ENCODE measurements at places on chromosomes 2 and 18.

DNA sequence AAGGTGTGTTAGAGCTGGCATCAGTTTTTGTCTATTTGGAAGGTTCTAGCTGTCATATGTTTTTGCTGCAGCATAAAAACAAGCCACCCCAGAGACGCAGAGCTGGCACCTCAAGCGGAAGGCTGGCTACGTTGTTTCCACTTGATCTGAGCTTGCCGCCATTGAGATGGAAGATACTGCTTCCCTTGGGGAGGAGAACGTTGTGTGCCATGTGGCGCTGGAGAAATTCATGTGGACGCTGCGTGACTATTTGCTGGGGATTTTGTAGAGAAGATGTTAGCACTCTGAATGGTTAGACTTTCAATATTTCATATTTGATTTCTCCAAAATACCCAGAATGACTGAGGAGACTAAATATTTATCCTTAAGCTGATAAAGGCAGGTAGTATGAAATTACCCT, 216.2 kb upstream of the ST6GAL2 start:
- no peak for DNase-seq

- no peak for DNase-seq
These were observed 44.2 kb downstream of the VSNL1 start for GRCh38 chr2:17584689-17585088.

DNA sequence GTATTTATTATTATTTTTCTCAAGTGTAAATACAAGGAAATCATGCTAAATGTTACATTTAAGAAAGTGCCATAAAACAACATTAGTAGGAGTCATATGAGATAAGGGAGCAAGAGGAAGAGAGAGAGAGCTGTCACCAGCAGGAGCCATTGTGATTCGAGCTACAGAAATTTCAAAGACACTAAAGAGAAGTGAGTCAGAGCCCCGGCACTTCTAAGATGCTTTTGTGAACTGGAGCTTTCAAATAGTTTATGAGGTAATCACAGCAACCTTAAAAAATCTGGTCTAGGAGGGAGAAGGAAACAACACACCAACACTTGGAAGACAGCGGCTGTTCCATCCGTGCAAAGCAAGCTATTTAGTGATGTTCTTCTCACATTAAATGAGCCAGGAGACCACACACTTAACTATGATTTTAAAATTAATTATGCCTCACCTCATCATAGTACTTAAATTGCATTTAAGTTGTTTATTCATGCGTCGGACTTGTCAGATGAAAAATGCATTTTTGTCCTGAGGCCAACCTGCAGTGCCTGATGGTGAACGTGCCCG, 382.7 kb upstream of the SALL3 start:
- DNase-seq, result no peak

GRCh38 chr18:65761636-65762295, 11.0 kb downstream of the CDH7 start:
- DNase-seq, result no peak

DNA sequence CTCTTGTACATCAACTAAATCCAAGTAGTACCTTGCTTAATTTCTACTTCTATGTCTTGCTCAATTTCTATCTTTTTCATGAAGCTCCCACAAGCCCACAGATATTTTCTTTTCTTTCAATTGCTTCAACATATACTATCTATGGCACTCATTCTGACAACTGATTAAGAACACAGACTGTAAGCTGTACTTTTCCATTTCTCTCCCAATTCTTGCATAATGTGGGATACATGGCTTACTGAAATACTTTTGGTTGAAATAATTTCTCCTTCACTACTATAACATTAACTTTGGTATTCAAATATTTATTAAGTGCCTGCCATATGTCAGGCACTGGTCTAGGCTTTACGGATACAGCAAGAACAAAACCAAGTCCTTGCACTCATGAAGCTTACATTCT, 84.8 kb downstream of the GORASP2 start:
- DNase-seq, result no peak

DNA sequence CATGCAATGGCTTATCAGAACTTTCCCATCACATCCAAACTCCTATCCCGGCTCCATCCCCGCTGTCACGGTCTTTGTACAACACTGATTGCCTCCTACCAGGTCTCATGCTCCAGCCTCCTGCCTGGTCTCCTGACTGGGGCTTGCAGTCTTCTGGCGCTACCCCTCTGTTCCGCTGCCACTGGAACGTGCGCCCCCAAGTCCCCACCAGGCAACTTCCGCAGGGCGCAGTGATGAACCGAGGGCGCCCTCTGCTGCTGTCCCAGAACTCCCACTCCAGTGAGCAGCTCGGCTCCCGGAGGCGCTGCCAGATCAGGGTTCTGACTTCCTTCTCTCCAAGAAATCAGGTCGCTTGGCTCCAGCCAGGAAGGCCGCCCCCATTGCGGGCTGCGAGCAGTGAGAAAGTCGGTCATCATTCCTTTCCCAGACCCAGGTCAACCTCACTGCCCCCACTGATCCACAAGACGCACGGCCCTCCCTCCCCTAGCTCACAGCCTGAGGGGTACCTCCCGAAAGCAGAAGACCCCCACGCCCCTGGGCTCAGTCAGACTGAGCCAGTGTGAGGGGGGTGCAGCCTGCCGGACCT, 43.9 kb upstream of the RAB11FIP5 start:
- no peak for DNase-seq

DNA sequence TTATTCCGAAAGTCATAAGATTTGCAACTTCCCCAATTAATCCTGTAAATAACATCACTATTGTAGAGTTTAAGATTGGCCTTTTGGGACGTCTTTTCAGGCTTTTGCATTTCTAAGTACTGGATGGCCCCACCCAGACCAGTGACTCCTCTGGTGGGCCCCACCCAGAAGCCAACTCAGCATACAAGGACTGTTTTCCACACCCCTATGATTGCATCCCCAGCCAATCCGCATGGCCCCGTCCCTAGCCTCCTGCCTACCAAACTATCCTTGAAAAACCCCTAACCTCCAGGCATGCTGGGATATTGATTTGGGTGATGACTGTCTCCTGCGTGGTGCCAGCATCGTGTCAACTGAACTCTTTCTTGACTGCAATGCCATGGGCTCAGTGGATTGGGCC, 24.5 kb upstream of the TGIF1 start:
- DNase-seq, result no peak

- DNase-seq, result no peak
These were observed 285.1 kb downstream of the PRKCE start for GRCh38 chr2:45936623-45936979.

DNA sequence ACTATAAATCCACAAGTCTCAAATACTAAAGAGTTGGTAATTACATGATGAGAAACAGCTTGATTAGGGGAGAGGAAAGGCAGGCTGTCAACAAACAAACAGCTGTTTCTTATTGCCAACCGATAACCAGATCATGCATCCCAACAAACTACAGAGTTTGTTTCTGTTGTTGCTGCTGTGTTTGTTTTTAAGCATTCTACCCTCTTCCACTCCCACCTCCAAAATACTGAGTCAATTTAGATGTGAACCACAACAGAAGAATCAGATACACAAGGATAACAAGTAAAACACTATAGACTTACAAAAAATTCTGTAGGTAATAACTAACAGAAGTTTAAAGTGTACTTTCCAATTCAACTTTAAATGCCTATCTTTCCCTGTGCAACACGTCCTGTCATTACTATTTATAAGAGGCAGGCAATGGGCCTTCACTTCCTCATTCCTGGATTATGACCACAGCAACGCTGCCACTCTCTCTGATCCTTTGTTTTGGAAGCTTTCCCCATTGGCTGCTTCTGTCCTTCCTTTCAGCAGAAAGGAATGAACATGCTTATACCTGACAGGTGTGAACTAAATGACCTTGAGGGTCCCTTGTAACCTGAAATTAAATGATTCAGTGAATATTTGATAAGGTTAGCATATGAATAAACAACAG, 152.0 kb downstream of the SRBD1 start:
- peak; percentile 32 for DNase-seq

- DNase-seq, result no peak
These were observed 24.7 kb downstream of the MYCN start for GRCh38 chr2:15964936-15965563.

DNA sequence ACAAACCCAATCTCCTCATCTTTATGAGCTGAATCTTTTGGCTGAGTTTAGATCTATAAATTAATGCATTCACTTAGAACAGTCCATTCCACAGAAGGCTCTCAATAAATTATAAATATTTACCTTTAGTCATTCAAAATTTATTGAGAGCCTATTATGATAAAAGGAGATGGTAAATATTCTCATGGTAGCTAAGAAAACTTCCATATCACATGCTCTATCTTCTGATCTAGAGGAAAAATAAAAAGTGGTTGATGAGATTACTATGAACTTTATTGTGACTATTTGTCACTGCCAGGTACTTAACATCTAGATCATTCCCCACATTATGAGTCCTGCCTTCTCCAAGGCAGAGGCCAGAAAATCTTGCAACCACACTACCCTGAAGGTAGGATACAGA, 62.4 kb downstream of the L3MBTL4 start:
- no peak for DNase-seq

DNA sequence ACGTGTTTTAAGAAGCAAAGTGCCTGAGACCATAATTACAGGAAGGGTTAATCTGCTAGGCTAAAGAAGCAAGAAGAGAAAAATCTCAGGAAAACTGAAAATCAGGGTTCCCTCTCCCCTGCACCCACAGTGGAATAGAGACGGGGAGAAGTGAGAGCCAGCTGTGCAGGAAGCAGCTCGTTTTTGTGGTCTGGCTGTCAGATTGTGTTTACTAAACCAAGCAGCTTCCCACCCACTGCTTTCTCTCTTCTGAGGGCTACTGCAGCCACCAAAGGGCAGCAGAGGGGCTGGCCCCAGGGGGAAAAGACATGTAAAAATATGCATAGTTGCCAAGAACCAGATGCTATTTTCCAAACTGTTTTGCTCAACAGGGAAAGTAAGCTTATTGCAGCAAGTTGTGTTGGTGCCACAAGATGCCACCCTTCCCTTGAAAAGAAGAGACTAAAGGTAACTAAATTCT, 72.6 kb upstream of the THUMPD2 start:
- DNase-seq, result no peak

DNA sequence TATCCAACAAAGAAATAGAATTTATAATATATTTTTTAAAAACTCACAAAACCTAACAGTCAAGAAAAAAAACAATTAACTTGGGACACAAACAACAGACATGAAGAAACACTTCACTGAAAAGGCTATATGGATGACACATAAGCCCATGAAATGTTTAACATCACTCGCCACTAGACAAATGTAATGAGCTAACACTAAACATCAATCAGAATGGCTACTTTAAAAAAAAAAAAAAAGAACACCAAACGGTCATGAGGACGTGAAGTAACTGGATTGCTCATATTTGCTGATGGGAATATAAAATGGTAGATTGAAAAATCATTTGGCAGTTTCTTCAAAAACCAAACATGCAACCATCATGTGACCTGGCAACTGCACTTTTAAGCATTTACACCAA, 97.3 kb upstream of the RGPD4 start:
- no peak for DNase-seq

GRCh38 chr2:228433721-228434120, 252.2 kb upstream of the SPHKAP start:
- no peak for DNase-seq

All from left renal cortex interstitium (tissue), 4 donors.